Common myeloid progenitor, CD34-positive (primary cell): ENCODE measurements at places on chromosomes 6 and 20.

DNA sequence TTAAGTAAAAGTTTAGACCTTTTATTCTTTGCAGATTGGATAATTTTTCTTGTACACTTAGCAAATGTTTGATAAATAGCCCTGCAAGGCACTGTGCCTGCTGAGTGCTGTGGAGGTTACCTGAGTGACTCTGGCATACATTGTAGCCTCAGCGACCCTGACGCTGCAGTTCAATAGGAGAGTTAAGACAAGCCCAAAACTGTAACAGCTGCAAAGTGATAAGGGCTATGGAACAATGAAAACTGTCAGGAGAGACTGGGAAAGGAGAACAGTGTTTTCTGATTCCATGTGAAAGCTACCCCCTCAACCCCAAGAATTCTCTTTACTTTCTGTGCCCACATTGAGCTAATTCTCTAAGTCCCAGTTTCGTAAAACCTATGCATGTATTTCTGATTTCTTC is 22.2 kb downstream of the HIVEP1 start:
- DNase-seq: no peak

DNA sequence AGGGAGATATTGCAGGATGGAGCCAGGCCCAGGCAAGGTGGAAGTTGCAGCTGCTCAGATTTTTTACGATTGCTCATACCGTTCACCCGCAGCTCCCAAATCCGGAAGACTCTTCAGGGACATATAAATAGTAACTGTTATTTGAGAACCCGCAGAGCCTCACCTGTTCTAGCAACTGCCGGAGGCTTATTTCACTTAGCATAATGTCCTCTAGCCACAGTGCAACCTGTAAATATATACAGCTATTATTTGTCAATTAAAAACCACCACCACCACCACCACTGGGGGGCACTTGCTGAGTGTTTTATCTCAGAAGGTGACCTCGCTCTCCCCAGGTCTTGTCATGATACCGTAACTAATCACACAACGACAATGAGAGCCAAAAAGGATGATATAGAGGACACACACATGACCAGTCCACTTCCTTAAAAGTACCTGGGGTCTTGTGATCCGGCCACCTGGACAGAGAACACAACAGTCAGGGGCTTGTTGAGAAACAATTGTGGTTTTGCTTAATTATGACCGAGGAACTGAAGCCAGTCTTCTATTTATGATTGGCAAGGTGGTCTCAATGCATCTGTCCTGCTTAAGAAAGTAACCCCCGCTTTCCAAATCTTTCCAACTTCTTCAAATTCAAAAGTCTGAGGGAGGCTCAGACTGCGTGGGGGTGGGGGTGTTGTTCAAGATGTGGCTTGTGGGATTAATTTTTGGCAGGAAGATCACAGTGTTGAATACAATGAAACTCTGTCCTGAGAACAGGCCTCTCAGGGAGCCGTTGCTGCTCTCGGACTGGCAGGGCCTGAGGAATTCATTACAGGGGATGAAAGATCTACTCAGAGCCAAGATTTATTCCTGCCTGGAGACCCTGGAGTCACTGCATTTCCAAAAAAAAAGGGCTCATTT is 107.7 kb upstream of the PRND start:
- DNase-seq: peak; percentile 83

DNA sequence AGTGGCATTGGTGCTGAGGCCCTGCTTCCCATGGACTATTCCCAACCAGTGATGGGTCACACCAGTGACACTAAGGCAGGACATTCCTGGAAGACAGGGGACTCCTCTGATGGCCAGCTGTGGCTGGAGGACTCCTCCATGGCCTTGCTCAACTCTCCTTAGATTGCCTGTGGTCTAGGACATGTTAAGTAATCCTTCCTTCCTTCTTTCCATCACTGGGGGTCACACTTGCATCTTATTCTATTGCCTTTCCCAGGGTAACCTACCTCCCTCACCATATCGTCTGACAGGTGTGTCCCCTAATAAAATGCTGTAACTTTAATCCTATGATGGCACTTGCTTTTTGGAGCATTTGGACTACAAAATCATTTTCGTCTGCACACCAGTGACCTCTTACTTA is 24.5 kb upstream of the HLA-A start:
- no peak for DNase-seq

DNA sequence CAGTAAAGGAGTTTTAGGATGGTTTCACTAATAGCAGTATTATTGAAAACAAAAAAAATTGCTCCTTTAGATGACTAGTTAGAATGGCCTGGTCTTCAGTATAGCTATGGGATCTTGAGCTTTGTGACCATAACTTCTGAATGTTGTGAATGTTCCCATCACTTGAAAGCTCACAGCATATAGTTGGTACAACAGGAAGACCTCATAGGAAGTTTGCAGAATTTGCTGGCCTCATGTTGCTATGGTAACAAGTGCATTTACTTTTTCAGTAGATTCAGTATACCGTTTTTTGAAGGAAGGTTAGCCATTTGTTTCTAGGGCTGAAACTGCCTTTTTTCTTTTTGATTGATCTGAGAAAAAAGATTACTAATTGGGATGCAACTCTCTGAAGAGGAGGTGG is 8.3 kb downstream of the PHF3 start:
- DNase-seq: peak; percentile 91

GRCh38 chr6:30769088-30769852 is 24.9 kb upstream of the IER3 start:
- DNase-seq: peak; percentile 61

DNA sequence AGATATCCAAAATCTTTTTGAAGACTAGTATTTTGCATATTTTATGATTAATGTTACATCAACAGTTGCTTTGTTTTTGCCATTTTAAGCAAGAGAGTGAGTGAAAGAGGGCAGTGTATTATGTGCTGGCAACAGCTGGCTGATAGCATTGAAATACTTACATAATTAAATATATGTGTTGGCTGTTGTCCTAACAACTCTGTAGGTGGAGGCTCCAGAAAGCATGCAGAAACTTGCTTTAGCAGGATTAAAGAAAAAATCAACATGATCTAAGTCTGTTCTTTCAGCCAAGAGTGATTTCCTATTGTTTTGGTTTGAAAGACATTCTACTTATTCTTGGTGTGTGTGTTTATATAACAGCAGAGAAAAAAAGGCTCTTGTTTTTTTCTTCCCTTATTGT is 127.5 kb downstream of the CDKAL1 start:
- DNase-seq: no peak

- DNase-seq: no peak
Observed at GRCh38 chr6:36829919-36830544, 9.2 kb downstream of the CPNE5 start.

DNA sequence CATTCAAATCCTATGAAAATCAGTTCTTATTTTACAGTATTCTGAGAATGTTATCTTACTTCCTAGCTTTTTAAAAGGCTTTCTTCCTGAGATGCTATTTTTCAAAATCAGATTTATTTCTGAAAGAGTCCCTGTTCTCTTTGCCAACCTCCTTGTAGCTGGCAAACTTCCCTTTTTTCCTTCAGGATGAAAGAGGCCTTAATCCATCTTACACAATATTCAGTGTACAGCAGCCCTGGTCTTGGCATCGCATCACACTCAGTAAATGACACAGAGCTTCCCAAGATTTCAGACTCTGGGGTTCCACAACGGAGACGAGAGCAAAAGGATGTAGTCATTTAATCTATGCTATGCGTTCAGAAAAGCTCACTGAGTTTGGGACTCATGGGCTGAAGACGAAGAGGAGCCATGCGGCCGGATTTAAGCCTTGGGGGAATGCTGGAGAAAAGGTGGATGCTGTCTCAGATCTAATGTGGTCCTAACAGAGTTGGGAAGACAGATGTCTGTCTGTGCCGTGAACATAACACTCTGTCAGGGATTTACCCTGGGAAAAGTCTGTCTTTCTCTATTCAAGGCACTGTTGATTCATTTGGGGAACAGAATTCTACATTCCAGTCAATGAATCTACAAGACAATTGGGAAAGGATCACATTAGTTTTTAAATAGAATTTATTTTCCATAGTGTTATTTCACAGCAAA is 616.4 kb upstream of the AGPAT4 start:
- no peak for DNase-seq

DNA sequence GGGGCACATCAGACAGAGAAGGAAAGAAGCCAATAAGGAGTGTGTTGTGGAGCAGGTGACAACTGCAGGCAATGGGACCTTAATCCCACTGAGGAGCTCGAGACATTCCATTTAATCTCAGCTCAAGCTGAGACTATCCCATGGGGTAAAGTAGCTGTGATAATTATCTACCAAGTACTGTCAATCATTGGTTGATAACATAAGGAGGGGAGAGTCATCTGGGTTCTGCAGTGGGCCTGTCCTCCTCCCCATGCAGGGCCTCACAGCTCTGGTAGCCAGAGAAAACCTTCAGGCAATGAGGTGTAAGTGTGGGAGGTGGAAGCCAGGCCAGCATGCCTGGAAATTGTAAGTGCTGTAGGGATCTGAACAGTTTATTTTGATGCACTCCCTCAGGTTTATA is 375.0 kb upstream of the ARID1B start:
- no peak for DNase-seq

GRCh38 chr6:24743944-24744335 is 25.0 kb upstream of the C6orf62 start:
- DNase-seq: no peak
